ENCODE measurements at places on chromosomes 3 and 15.

DNA sequence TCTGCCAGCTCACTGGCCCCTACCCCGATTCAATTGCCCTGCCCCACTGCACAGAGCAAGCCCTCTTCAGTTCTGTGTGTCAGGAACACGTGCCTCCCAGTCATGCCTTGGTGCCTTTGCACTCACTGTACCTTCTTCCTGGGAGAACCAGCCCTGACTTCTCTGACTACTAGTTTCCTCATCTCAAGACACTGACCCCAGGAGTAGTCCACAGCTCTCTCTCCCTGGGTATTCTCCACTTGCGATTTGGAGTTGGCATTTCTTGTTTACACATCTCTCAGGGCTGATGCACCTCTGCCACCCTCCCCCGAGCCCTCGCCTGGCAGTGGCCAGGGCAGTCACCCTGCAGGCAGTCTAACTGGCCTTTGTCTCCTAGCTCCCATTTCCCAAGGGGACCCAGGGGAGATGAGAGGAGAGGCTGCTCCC, 5.7 kb downstream of the CISH start:
- no peak for DNase-seq

DNA sequence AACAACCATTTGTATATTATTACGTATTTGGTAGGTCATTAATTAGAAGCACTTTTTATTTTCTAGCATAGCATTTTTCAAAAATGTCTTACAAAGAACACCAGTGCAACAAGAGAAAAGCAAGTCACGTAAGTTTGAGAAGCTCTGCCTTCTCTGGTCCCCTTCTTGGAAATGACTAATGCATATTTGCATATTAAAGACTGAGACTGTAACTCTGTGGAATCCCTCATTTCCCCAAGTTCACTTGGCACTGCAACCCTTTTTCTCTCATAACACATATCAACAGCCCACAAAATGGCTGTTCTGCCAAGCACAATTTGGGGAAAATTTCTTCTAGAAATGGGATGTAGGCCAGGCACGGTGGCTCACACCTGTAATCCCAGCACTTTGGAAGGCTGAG, 176.3 kb downstream of the ERC2 start:
- DNase-seq = peak; percentile 93

DNA sequence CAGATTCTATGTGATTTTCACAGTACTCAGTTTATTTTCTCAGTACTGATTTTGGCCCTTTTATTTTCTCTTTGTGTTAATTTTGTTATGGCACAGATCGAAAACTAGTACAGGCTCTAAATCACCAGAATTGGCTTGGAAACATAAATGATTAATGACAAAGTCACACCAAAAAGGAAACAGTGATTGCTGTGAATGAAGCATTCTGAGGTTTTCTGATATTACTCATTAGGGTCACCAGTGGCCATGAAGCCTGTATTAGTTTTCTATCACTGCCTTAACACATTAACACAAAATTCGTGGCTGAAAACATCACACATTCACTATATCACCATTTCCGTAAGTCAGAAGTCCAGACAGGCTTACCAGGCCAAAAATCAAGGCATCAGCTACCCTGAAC, 343.0 kb upstream of the THRB start:
- no peak for DNase-seq

GRCh38 chr3:34808287-34808686, 831.0 kb upstream of the ARPP21 start:
- no peak for DNase-seq

Measured in fibroblast of pulmonary artery (primary cell).